ENCODE measurements at places on chromosomes 3 and 15.

- no peak for DNase-seq
These were observed 670 bp upstream of the ACAP2 start for GRCh38 chr3:195443391-195443989.

GRCh38 chr15:31369727-31370126 lies 43.1 kb downstream of the KLF13 start:
- no peak for DNase-seq

GRCh38 chr15:79919749-79920511 lies 23.1 kb upstream of the MTHFS start:
- no peak for DNase-seq

GRCh38 chr3:12557473-12558100 lies 700 bp downstream of the MKRN2 start:
- DNase-seq: no peak

DNA sequence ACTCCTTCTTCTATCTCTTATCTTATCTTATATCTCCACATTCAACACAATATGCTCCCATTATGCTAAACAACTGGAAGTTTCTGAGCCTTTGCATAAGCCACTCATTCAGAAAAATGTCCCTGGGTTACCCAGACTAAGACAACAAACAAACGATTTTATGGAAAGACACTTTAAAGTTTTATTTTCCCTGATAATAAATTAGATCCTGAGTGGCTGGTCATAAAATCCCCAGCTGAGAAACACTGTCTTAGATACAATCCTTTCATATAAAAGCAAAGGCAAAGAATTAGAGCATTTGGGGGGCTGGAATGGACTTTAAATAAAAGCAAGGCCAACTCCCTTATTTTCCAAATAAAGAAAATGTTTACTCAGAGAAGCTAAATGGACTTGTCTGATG lies 322.3 kb downstream of the GBE1 start:
- DNase-seq: no peak

DNA sequence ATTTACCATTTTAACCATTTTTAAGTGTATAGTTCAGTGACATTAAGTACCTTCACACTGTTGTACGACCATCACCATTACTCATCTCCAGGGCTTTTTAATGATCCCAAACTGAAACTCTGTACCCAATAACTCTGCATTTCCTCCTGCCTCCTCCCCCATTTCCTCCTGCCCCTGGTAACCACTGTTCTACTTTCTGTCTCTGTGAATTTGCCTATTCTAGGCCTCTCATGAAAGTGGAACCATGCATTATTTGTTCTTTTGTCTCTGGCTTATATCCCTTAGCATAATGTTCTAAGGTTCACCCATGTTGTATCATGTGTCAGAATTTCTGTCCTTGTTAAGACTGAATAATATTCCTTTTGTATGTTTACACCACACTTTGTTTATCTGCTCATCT lies 154.2 kb downstream of the MECOM start:
- no peak for DNase-seq

DNA sequence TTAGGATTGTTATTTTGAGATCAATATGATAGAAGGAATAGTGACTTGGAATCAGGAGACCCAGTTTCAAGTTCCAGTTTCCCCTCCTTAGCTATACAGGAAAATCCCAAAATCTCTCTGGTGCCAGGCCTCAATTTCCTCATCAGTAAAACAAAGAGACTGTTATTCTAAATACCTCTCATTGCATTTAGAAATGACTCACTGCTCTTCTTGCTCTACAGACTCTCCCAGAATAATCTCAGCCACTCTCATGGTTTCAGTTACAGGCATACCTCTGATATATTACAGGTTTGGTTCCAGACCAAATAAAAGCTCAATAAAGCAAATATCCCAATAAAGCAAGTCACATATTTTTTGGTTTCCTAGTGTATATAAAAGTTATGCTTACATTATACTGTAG lies 28.3 kb downstream of the IMPG2 start:
- DNase-seq: no peak

GRCh38 chr15:40307421-40308211 lies at the start of gene PLCB2:
TSS of gene PLCB2 (minus strand) at chr15:40307935. CDS start at chr15:40307672, 263 bp downstream.
- DNase-seq: peak; percentile 24

GRCh38 chr3:192920411-192920810 lies 2.8 kb upstream of the MB21D2 start:
- no peak for DNase-seq

GRCh38 chr3:106251160-106251892 lies 382.5 kb upstream of the CBLB start:
- DNase-seq: no peak

DNA sequence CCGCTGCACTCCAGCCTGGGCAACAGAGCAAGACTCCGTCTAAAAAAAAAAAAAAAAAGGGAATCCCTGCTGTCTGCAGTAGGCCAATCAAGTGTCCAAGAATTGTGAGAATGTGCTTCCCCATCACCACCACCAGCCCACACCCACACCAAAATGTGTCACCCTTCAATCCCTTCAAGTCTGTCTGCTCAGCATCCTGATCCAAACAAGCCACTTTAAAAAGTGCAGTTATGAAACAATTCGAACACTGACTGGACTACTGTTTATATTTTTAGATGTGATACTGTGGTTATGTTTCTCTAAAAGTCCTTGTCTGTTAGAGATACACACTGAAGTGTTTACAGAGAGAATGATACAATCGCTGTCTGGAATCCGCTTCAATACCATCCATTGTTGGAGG lies 78.1 kb upstream of the CGNL1 start:
- no peak for DNase-seq
